Effector memory CD8-positive, alpha-beta T cell (primary cell): ENCODE measurements at places on chromosomes 5 and 9.

- no peak for DNase-seq
These were observed 28.9 kb downstream of the DCP2 start for GRCh38 chr5:113005454-113005853.

- no peak for DNase-seq
These were observed 1.8 kb upstream of the PPARGC1B start for GRCh38 chr5:149728303-149728702.

DNA sequence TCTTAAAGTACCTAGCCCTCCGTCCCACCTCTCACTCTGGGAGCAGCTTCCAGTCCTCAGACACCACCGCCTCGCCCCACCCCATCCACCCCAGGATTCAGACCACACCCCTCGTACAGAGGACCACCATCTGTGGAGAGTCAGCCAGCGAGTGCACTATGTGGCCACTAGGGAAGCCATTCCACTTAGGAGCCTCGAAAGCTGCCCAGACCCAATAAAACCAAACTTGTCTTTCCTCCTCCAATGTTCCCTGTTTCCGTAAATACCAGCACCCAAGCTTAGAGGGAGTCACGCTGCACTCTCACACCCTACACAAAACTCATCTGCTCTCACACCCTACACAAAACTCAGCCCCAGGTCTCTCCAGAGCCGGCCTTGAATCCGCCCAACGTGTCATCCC lies 1.9 kb downstream of the GCNT4 start:
- DNase-seq = no peak

- DNase-seq = no peak
These were observed 98.6 kb upstream of the IER5L start for GRCh38 chr9:129276486-129277230.

DNA sequence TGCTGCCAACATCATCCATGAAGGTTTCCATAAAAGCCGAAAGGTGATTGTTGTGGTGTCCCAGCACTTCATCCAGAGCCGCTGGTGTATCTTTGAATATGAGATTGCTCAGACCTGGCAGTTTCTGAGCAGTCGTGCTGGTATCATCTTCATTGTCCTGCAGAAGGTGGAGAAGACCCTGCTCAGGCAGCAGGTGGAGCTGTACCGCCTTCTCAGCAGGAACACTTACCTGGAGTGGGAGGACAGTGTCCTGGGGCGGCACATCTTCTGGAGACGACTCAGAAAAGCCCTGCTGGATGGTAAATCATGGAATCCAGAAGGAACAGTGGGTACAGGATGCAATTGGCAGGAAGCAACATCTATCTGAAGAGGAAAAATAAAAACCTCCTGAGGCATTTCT lies 10.1 kb downstream of the TLR4 start:
- no peak for DNase-seq

- no peak for DNase-seq
These were observed 1312.6 kb upstream of the DMAC1 start for GRCh38 chr9:9112001-9112720.

DNA sequence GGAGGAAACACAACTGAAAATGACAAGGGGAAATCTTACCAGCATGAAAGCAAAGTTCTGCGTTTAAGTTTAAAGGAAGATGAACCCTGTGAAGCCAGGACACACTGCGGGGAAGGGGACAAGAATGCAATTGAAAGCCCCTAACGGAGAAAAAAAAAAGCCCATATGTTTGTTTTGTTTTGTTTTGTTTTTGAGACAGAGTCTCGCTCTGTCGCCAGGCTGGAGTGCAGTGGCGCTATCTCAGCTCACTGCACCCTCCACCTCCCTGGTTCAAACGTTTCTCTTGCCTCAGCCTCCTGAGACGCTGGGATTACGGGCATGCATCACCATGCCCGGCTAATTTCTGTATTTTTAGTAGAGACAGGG lies 2.9 kb downstream of the STK10 start:
- no peak for DNase-seq
